ENCODE measurements at places on chromosomes 3 and 15. TPM values are rescaled to one million over a fixed set of nuclear protein-coding genes. Genes with fewer than 3 reads are reported as not detected.

TERC gene
- 14.0 TPM for total RNA-seq

GRK7 gene
- total RNA-seq, result not detected

- H3K27me3 ChIP-seq, result no peaks in the 10 kb centered on the region
- no peak overlapping the region for H3K27ac ChIP-seq
- H3K36me3 ChIP-seq, result no peaks in the 10 kb centered on the region
- H3K4me1 ChIP-seq, result no peaks in the 10 kb centered on the region
- H3K4me3 ChIP-seq, result no peak overlapping the region
These were observed 460.4 kb upstream of the SGO1 start for GRCh38 chr3:20646425-20646824.

DNA sequence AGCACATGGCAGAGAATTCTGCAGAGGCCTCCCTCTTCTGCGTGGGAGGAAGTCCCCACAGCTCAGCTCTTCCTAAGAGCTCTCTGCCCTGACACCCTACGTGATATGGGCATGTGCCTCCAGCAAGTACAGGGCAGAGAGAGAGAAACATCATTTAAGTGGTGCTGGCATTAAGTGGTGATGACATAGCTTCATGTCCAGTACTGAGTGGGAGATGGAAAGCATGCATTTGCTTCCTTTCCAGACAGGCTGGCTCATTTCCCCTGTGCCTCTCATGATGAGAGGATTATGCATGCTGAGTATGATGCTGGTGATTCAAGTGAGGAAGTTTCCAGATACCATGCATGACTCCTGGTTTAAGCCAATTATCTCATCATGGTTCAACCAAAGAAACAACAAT is 26.9 kb downstream of the BFSP2 start:
- no peak overlapping the region for H3K27ac ChIP-seq
- no peak for DNase-seq
- no peaks in the 10 kb centered on the region for H3K27me3 ChIP-seq
- H3K36me3 ChIP-seq, result no peaks in the 10 kb centered on the region
- H3K4me3 ChIP-seq, result no peak overlapping the region

DNA sequence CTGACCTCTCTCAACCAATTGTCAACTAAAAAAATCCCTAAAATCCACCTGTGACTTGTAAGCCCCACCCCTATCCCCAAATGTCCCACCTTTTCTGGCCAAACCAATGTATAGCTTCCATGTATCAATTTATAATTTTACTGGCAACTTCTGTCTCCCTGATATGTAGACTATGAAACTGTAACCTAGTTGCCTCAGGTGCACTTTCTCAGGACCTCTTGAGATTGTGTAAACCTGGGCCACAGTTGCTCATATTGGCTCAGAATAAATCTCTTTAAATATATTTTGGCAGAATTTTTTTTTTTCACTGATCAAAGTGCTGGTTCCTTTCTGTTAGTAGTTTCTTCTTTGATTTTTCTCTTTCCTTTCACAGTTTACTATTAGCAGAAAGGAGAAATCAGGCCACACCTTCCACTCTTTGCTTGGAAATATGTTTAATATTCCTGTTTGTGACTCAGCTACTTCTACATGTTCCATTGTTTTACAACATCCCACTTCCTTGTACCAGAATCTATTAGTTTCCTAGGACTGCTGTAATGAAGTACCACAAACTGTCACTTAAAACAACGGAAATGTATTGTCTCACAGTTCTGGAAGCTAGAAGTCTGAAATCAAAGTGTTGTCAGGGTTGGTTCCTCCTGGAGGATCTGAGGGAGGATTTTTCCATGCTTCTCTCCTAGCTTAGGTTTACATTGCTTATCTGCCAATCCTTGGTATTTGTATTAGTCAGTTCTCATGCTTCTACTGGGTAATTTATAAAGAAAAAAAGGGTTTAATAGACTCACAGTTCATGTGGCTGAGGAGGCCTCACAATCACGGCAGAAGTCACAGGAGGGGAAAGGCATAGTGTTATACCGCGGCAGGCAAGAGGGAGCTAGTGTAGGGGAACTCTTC is 801.2 kb upstream of the ARPP21 start:
- H3K4me1 ChIP-seq, result no peaks in the 10 kb centered on the region
- DNase-seq, result no peak
- no peaks in the 10 kb centered on the region for H3K36me3 ChIP-seq

DNA sequence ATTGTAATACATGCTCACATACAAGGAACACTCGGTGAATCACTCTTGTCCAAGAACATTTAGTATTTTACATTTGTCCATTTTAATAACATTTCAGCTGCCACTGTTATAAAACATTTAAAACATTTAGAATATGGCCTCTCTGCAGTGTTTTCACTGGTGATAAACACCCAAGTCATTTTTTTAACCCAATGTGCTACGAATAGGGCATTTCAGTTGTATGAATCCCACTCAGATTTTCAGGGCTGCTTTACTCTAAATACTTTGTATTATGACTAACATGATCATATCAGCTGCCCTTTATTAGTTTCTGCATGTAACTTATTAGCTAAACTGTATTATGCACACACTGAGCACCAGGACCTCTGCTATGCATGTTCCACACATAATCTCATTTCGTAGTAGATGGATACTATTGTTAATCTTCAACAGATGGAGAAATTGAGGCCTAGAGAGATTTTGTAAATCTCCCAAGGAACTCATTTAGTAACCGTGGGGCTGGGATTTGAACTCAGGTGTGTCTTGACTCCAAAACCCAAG is 148.6 kb upstream of the CDIN1 start:
- no peak for DNase-seq
- H3K27me3 ChIP-seq, result no peaks in the 10 kb centered on the region

RARB gene
- total RNA-seq, result 0.22 TPM

GRCh38 chr3:39126532-39127071 is 19.1 kb downstream of the TTC21A start:
- H3K27me3 ChIP-seq, result no peaks in the 10 kb centered on the region
- H3K4me3 ChIP-seq, result no peak overlapping the region
- no peak for DNase-seq

GRCh38 chr3:127153506-127153815 is 39.5 kb upstream of the PRR23E start:
- no peak overlapping the region for H3K27ac ChIP-seq
- H3K36me3 ChIP-seq, result no peaks in the 10 kb centered on the region
- no peak for DNase-seq
- peaks cover 6% of the 10 kb centered on the region for H3K4me1 ChIP-seq

PIERCE2 gene
- total RNA-seq, result 1.4 TPM

GRCh38 chr3:170056710-170057454 is 19.1 kb downstream of the GPR160 start:
- no peaks in the 10 kb centered on the region for H3K36me3 ChIP-seq
- H3K4me1 ChIP-seq, result peaks cover 12% of the 10 kb centered on the region
- no peak overlapping the region for H3K4me3 ChIP-seq
- no peaks in the 10 kb centered on the region for H3K27me3 ChIP-seq
- no peak overlapping the region for H3K27ac ChIP-seq
- DNase-seq, result peak; percentile 13

TMEM43 gene
- total RNA-seq, result 27.0 TPM

- H3K4me3 ChIP-seq, result no peak overlapping the region
- H3K27me3 ChIP-seq, result peaks cover 5% of the 10 kb centered on the region
- no peak overlapping the region for H3K27ac ChIP-seq
- H3K4me1 ChIP-seq, result peaks cover 11% of the 10 kb centered on the region
- H3K36me3 ChIP-seq, result no peaks in the 10 kb centered on the region
These were observed 181.4 kb downstream of the TLE3 start for GRCh38 chr15:69916169-69916785.

DNA sequence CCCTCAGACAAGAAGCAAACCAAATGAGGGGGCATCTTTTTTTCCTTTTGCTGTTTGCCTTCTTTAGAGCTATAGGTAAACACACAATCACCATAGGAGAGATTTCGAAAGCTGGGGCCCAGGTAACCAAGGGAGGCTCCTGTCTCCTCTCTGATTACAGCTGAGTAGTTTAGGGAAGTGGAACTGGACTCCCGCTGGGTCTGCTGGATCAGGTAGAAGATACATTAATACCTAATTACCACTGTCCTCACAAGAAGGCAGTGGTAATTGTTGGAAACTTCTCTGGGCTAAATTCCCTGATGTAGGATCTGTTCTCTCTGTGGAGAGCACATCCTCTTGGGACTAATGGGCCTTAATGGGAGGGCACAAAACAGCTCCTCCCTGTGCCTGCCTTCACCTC is 32.7 kb downstream of the HDC start:
- DNase-seq, result no peak
- H3K27me3 ChIP-seq, result no peaks in the 10 kb centered on the region
- no peaks in the 10 kb centered on the region for H3K36me3 ChIP-seq
- H3K4me3 ChIP-seq, result no peak overlapping the region

GRCh38 chr3:170660139-170660538 is 74.3 kb upstream of the SLC7A14 start:
- H3K27me3 ChIP-seq, result no peaks in the 10 kb centered on the region
- no peak for DNase-seq
- H3K36me3 ChIP-seq, result no peaks in the 10 kb centered on the region
- no peak overlapping the region for H3K4me3 ChIP-seq
- no peaks in the 10 kb centered on the region for H3K4me1 ChIP-seq

DNA sequence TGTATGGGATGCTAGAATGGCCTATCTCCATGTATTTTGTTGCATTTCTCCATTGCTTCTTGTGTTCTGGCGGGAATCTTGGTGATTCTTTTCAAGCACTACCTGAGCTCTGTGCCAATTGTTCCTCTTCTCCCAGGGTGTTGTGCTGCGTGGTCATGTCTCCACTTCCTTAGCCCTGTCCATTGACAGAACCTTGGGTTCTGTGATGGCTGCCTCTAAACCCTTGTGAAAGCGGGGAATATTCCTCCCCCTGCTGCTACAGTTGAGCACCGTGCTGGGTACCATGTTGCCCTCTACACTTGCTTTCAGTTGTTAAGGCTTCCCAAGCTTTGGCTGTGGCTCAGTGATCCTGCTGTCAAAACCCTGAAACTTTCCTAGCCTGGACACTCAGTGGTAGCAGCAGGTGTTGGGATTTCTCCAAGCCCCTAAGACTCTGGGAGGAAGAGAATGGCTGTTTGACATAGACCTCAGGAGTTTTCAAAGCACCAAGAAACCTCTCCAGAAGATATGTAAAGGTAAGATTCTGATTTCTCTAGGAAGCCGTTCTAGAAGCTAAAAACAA is 69.5 kb downstream of the MBNL1 start:
- no peak for DNase-seq
- H3K4me3 ChIP-seq, result no peak overlapping the region
- no peaks in the 10 kb centered on the region for H3K4me1 ChIP-seq
- H3K27ac ChIP-seq, result no peak overlapping the region

ACKR2 gene
- 0.09 TPM for total RNA-seq

GRCh38 chr3:52650439-52650838 is 35.3 kb downstream of the PBRM1 start:
- H3K36me3 ChIP-seq, result peaks cover 11% of the 10 kb centered on the region
- H3K27ac ChIP-seq, result no peak overlapping the region
- H3K27me3 ChIP-seq, result no peaks in the 10 kb centered on the region
- H3K4me1 ChIP-seq, result no peaks in the 10 kb centered on the region
- no peak for DNase-seq

GRCh38 chr15:55928955-55929354 is 64.5 kb downstream of the NEDD4 start:
- H3K27me3 ChIP-seq, result no peaks in the 10 kb centered on the region
- no peak overlapping the region for H3K4me3 ChIP-seq
- no peak overlapping the region for H3K27ac ChIP-seq
- H3K4me1 ChIP-seq, result no peaks in the 10 kb centered on the region
- no peak for DNase-seq

GRCh38 chr3:59088761-59089160 is 38.9 kb upstream of the CFAP20DC start:
- H3K4me1 ChIP-seq, result no peaks in the 10 kb centered on the region
- H3K4me3 ChIP-seq, result no peak overlapping the region
- no peak for DNase-seq
- H3K27ac ChIP-seq, result no peak overlapping the region

SECISBP2L gene
- total RNA-seq, result 25.7 TPM

DNA sequence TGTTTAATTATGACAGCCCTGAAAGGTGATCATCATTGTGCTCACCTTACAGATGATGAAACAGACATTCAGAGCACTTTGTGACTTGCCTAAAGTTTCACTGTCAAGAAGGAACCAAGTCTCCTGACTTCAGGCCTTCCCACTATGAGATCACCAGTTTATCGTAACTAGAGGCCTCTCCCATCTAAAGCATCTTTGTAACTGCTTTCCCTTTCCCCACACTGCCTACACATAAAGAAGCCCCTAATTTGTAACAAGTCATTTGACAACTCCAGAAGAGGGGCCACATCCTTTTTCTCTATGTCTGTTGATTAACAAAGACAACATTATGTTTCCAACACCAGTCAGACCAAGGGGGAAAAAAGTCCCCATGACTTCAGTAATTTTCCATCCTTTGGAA is 1.1 kb downstream of the KLHL6 start:
- H3K4me1 ChIP-seq, result no peaks in the 10 kb centered on the region
- no peaks in the 10 kb centered on the region for H3K36me3 ChIP-seq
- H3K27me3 ChIP-seq, result no peaks in the 10 kb centered on the region
- no peak overlapping the region for H3K27ac ChIP-seq
- no peak overlapping the region for H3K4me3 ChIP-seq

PLA2G4E gene
- total RNA-seq, result not detected

SLCO3A1 gene
- 15.3 TPM for total RNA-seq

C3orf85 gene
- not detected for total RNA-seq

DNA sequence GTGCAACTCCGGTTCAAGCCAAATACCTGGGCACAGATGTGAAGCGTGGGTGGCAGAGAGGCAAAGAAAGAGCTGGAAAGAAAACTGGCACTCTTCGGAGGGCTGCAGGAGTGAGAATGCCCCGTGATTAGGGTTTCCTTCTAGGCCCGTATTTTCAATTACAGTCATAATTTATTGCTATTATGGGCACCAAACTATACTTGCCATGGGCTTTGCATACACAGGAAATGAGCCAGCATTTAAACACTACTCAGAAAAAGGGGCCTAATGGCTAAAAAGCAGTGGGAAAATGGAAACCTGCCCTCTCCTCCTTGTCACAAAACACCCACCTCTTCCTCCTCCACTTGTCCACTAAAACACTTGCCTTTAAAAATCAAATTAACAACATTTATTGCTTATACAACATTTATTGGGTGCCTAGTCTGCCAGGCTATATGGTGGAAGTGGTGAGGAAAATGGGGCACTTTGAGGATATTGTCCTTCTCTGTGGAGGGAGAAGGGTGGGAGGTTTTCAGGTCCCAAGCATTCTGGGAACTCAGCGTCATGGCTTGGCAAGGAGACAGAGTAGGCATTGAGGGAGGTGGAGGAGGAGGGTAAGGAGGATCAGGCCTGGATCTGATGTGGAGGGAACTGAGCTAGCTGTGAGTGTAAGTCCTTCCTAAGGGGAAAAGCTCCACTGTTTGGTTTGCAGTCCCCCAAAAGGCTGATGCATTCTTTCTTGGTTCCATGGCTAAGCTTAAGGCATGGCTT is 160.9 kb downstream of the SLCO3A1 start:
- DNase-seq, result no peak
- H3K4me1 ChIP-seq, result peaks cover 16% of the 10 kb centered on the region
- H3K4me3 ChIP-seq, result no peak overlapping the region
- H3K27ac ChIP-seq, result no peak overlapping the region
- H3K27me3 ChIP-seq, result no peaks in the 10 kb centered on the region

- H3K36me3 ChIP-seq, result no peaks in the 10 kb centered on the region
- no peak for DNase-seq
- no peak overlapping the region for H3K4me3 ChIP-seq
- peaks cover 2% of the 10 kb centered on the region for H3K4me1 ChIP-seq
- H3K27me3 ChIP-seq, result no peaks in the 10 kb centered on the region
These were observed 32.7 kb downstream of the CEMIP start for GRCh38 chr15:80811781-80812315.

Measured in H1 (cell line).